ENCODE measurements at places on chromosomes 5 and 9. TPM values are rescaled to one million over a fixed set of nuclear protein-coding genes. Genes with fewer than 3 reads are reported as not detected.

The PCAT7 gene
- 2.0 TPM for total RNA-seq

The KCNV2 gene
- not detected for total RNA-seq

The STK32A gene
- total RNA-seq, result 29.5 TPM

DNA sequence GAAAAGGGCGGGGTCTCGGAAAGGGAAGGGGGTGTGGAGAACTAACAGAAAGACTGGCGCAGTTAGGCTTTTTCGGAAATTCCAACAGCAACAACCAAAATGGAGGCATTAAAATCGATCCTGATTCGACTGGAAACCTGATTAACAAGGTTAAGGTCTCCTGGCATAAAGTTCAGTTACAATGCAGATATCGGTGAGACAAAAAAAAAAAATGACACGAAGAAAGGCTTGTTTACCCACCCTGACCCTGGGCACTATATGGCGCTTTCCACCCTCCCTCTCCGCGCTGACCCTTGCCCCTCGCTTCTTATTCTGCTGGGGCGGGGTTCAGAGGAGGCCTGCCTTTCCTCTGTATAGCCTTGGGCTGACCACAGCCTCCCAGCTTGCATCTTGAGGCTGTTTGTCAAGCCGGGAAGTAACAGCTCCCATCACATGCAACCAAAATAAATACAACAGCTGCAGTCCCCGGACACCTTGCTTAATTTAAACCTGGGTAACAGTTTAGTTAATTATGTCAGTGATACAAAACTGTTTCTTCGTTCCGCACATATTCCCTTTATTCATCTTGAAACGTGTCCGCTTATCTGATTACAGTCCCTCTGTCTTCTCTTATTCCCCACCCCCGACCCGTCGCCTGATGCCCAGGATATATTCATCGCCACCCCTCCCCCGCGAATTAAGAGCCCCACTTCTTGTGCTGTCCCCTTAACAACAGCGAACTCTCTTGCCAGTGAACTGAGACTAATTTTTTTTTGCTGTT lies 795 bp upstream of the PJA2 start:
- no peaks in the 10 kb centered on the region for H3K27me3 ChIP-seq
- peaks cover 32% of the 10 kb centered on the region for H3K4me1 ChIP-seq
- DNase-seq, result peak; percentile 75
- peak overlapping the region; percentile 99 for H3K4me3 ChIP-seq
- peak overlapping the region; percentile 97 for H3K27ac ChIP-seq

GRCh38 chr5:126720369-126720768 lies 56.6 kb upstream of the LMNB1 start:
- H3K27me3 ChIP-seq, result no peaks in the 10 kb centered on the region
- no peak overlapping the region for H3K4me3 ChIP-seq
- H3K4me1 ChIP-seq, result no peaks in the 10 kb centered on the region
- DNase-seq, result no peak
- no peaks in the 10 kb centered on the region for H3K36me3 ChIP-seq

GRCh38 chr5:14353726-14354474 lies 210.8 kb downstream of the TRIO start:
- peaks cover 29% of the 10 kb centered on the region for H3K36me3 ChIP-seq
- H3K27me3 ChIP-seq, result no peaks in the 10 kb centered on the region
- H3K4me1 ChIP-seq, result no peaks in the 10 kb centered on the region
- DNase-seq, result no peak

The PRDM9 gene
- total RNA-seq, result not detected

DNA sequence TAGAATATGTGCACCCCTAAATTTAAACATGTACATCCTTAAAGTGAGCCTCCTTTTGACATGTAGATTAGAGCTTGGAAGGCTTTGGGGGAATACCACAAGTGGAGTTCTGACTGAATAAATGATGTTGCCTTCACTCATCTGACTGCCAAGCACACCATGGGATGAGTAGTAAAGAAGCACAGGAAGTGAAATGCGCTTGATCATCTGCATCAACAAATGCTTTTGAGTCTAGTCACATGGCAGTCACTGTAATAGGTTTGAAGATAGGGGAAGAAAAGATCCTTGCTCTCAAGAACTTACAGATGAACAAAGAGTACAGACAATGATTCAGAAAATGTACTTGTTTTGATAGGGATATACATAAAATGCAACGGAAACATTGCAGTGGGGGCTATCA lies 62.0 kb upstream of the STARD4 start:
- H3K4me1 ChIP-seq, result no peaks in the 10 kb centered on the region
- no peak for DNase-seq
- no peaks in the 10 kb centered on the region for H3K36me3 ChIP-seq
- no peak overlapping the region for H3K27ac ChIP-seq

GRCh38 chr9:117046666-117047327 lies 359.7 kb downstream of the TRIM32 start:
- no peak overlapping the region for H3K27ac ChIP-seq
- no peaks in the 10 kb centered on the region for H3K27me3 ChIP-seq
- no peak for DNase-seq
- H3K4me3 ChIP-seq, result no peak overlapping the region

GRCh38 chr9:136114610-136115009 lies 4.1 kb downstream of the TMEM250 start:
- H3K4me3 ChIP-seq, result no peak overlapping the region
- no peak for DNase-seq
- H3K4me1 ChIP-seq, result no peaks in the 10 kb centered on the region
- H3K27ac ChIP-seq, result no peak overlapping the region
- H3K36me3 ChIP-seq, result peaks cover 18% of the 10 kb centered on the region

- H3K4me3 ChIP-seq, result no peak overlapping the region
- no peaks in the 10 kb centered on the region for H3K4me1 ChIP-seq
- DNase-seq, result no peak
Measured at GRCh38 chr5:67380431-67380830, 183.8 kb upstream of the CD180 start.

The PCDHB7 gene
- total RNA-seq, result 0.37 TPM

The CCL19 gene
- not detected for total RNA-seq

The NUTM2G gene
- total RNA-seq, result not detected

- no peak overlapping the region for H3K4me3 ChIP-seq
- H3K27ac ChIP-seq, result no peak overlapping the region
- H3K27me3 ChIP-seq, result no peaks in the 10 kb centered on the region
- no peak for DNase-seq
- peaks cover 12% of the 10 kb centered on the region for H3K36me3 ChIP-seq
Measured at GRCh38 chr5:151451626-151452520, 4.5 kb downstream of the SLC36A1 start.

DNA sequence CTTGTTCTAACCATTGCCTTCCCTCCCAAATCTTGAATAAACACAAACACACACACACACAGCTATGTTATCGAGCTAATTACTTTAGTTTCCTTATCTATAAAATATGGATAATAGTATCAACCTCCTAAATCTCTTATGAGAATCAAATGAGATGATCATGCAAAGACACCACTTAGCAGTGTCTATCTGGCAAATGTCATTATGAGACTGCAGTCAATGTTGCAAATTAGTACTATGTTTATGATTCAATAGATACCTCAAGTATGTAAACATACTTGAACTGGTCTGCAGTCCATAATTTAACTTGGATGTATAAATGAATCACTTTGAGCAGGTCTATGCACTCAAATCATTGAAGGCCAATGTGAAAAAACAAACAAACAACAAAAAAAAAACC lies 22.2 kb upstream of the ERAP2 start:
- DNase-seq, result no peak
- H3K27me3 ChIP-seq, result no peaks in the 10 kb centered on the region
- no peaks in the 10 kb centered on the region for H3K4me1 ChIP-seq
- no peak overlapping the region for H3K4me3 ChIP-seq

DNA sequence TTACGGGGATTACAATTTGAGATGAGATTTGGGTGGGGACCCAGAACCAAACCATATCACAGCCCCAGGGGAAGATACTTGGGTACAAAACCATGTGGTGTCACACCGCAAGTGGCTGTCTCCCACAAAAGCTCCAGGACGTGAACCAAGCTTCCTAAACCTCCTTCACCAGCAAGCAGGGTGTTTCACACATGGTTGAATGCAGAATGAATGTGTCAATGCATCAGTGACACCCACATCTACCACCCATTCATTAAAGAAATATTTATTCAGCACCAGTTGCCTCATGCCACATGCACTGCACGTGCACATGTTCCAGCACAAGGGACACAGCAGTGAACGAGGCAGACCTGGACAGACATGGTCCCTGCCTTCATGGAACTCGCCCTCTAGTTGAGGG lies 70.9 kb upstream of the SPOCK1 start:
- H3K27ac ChIP-seq, result no peak overlapping the region
- peaks cover 4% of the 10 kb centered on the region for H3K36me3 ChIP-seq
- peaks cover 30% of the 10 kb centered on the region for H3K4me1 ChIP-seq
- H3K4me3 ChIP-seq, result no peak overlapping the region

GRCh38 chr9:112599732-112600131 lies 113.1 kb downstream of the KIAA1958 start:
- no peaks in the 10 kb centered on the region for H3K4me1 ChIP-seq
- H3K4me3 ChIP-seq, result no peak overlapping the region
- H3K36me3 ChIP-seq, result no peaks in the 10 kb centered on the region
- no peak for DNase-seq
- H3K27ac ChIP-seq, result no peak overlapping the region

The BRD3OS gene
- total RNA-seq, result 10.5 TPM

GRCh38 chr5:76638479-76638878 lies 15.3 kb upstream of the F2RL2 start:
- H3K36me3 ChIP-seq, result no peaks in the 10 kb centered on the region
- no peaks in the 10 kb centered on the region for H3K27me3 ChIP-seq
- no peak overlapping the region for H3K4me3 ChIP-seq
- DNase-seq, result no peak
- no peaks in the 10 kb centered on the region for H3K4me1 ChIP-seq
- no peak overlapping the region for H3K27ac ChIP-seq

DNA sequence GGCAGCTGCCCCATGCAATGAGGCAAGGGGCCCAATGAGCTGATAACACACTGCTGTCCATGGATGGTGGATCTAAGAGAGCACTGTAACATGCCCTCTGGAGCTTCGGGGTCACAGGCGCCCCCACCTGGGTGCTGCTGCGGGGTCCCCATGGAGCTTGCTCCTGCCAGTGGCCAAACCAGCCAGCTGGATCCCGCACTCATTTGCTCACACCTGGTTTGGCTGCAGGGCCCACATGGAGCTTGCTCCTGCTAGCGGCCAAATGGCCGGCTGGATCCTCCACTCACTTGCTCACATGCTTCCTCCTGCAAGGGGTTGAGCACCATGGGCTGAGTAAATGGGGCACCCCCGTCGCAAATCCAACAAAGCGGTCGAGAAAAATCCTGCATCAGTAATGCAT lies 68.3 kb upstream of the ARL15 start:
- no peak overlapping the region for H3K27ac ChIP-seq
- no peak overlapping the region for H3K4me3 ChIP-seq
- no peak for DNase-seq
- no peaks in the 10 kb centered on the region for H3K4me1 ChIP-seq

The ORM2 gene
- not detected for total RNA-seq

The SOHLH1 gene
- total RNA-seq, result not detected

The STOML2 gene
- total RNA-seq, result 103 TPM

DNA sequence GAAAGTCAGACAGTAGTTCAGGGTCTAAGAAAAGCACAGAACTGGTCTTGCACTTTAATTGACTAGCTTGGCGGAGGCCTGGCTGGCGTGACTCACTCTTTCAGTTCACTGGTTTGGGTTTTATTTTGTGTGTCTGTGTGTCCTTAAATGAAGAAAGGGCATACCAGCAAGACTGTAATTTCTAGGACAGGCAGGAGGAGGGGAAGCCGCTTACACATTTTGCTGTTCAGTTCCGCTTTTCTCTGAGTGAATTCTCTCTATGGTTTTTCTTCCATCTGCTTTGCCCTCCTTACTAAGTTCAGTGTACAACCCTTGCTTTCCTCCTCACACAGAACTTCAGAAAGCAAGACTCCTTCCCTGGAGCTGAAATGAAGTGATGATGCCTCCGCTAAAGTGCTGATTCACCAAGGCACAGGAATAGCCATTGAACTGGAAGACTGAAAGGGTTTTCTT lies 150.8 kb downstream of the MEF2C start:
- H3K27ac ChIP-seq, result no peak overlapping the region
- DNase-seq, result no peak
- H3K27me3 ChIP-seq, result no peaks in the 10 kb centered on the region
- H3K4me1 ChIP-seq, result no peaks in the 10 kb centered on the region
- no peak overlapping the region for H3K4me3 ChIP-seq
